ENCODE measurements at places on chromosomes 7 and 10.

DNA sequence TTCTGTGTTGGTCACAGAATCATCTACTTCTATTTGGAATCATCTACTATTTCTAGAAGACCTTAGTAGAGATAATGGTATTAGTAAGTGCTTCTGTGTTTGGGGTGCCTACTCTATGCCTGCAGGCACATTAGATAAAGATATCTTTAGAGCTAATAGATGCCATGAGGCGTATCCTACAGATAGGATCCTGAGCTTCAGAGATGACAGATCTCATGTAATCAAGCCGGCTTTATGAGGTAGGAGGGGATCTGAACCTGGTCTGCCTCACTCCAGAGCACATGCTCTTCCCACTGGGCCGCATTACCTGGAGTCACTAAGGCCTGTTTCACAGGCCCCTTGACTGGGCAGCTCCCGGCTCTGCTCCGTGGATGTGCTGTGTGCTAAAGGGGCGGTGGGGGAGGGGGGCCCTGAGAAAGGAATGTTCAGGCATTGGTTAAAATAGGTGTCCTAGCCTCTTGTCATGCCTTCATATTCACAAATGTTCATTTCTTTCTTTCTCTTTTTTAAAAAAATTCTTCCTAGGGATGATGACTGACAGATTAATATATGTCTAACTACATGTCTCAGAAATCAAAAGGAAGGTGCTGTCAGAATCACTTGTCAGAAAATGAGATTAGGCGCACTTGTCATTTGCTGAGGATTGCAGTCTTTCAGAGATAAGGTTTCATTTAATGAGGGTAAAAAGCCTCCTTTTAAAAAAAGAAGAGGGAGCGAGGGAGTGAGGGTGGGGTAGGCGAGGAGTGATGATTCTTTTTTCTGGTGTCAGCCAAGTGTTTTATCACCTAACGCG, 458.0 kb upstream of the GALNT17 start:
- DNase-seq, result no peak

GRCh38 chr7:77242554-77242953, 42.9 kb upstream of the FGL2 start:
- no peak for DNase-seq

- DNase-seq, result no peak
Measured at GRCh38 chr7:140213684-140214074, 36.9 kb upstream of the KDM7A start.

- no peak for DNase-seq
Measured at GRCh38 chr10:24821986-24822385, 98.3 kb upstream of the ARHGAP21 start.

DNA sequence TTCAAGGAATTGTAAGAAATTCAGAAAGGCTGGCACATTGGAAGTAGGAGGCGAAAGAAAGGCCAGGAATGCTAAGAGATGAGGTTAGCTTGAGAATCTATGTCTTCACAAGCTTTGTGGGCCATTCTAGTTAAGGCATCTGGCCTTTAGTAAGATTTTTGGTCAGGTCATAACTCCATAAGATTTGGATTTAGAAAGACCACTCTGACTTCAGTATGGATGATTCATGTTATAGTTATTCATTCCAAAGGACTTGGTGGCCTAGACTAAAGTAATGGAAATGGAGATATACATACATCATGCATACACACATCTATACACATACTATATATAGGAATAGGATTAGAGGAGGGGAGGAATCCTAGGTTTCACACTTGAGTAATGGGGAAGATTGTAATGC, 77.5 kb downstream of the SEPTIN7 start:
- DNase-seq, result no peak

All from NCI-H1436 treated with DMSO at 0.1 percent for 48 hours (cell line).